Lung (tissue), 17 donors: ENCODE measurements at places on chromosomes 2 and 18. TPM values are rescaled to one million over a fixed set of nuclear protein-coding genes. Genes with fewer than 3 reads are reported as not detected.
A peak's percentile ranks its signal among the peaks of the same experiment; 100 is the strongest.

The BIN1 gene
- polyA plus RNA-seq = 36.2 TPM

The SCYGR8 gene
- not detected for polyA plus RNA-seq

The NEB gene
- 1.2 TPM for polyA plus RNA-seq

The NCK2 gene
- 35.6 TPM for polyA plus RNA-seq

The SULT6B1 gene
- polyA plus RNA-seq = not detected

GRCh38 chr2:101803128-101803527, 105.6 kb downstream of the MAP4K4 start:
- DNase-seq = no peak
- H3K27me3 ChIP-seq = no peaks in the 10 kb centered on the region
- no peaks in the 10 kb centered on the region for H3K36me3 ChIP-seq
- H3K4me3 ChIP-seq = no peak overlapping the region
- H3K4me1 ChIP-seq = peaks cover 28% of the 10 kb centered on the region
- H3K27ac ChIP-seq = no peak overlapping the region

GRCh38 chr2:152405206-152406118, 70.5 kb downstream of the FMNL2 start:
- no peak overlapping the region for H3K4me3 ChIP-seq
- no peaks in the 10 kb centered on the region for H3K36me3 ChIP-seq
- peak overlapping the region; percentile 43 for H3K27ac ChIP-seq
- H3K27me3 ChIP-seq = no peaks in the 10 kb centered on the region
- no peak for DNase-seq

- no peaks in the 10 kb centered on the region for H3K36me3 ChIP-seq
- peak; percentile 68 for DNase-seq
- H3K27me3 ChIP-seq = no peaks in the 10 kb centered on the region
Measured at GRCh38 chr2:219912491-219912921, 285.1 kb downstream of the SLC4A3 start.

DNA sequence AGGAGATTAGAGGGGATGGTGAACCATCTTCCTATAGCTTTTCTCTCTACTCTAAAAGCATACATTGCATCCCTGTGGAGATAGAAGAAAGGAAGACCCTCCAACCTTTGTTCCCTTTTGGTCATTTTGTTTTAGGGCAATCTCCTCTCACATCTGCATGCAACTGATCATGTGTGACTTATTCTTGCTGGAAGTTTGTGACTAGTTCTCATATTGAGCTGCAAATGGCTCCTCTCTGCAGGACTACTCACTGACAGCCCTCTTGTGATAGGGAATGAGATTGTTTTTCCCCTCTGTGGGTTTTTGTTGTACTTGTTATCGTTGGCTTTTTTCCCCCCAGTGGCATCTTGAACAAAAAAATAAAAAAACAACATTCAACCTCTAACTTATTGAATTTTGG, 416.0 kb upstream of the CNTNAP5 start:
- DNase-seq = no peak
- H3K4me3 ChIP-seq = no peak overlapping the region
- H3K27ac ChIP-seq = no peak overlapping the region
- H3K27me3 ChIP-seq = no peaks in the 10 kb centered on the region
- H3K4me1 ChIP-seq = no peaks in the 10 kb centered on the region

DNA sequence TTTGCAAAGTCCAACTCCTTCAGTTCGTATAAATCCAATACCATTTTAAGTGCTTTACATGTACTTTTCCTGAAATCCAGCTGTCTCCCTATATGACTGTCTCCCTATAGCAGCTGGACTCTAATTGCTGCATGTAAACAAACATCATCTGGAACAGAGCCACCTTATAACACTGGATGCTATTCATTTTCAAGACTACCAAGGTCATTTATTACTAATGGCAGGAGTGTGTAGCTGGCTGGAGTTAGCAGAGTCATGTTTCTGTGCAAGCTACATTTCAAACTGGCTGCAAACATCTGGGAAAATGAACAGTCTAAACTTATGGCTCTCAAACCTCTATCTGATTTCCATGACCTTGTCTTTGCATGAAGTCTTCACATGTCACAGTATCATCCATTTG, 575.2 kb downstream of the PIK3C3 start:
- H3K36me3 ChIP-seq = no peaks in the 10 kb centered on the region
- peak; percentile 71 for DNase-seq
- H3K27ac ChIP-seq = no peak overlapping the region
- H3K4me3 ChIP-seq = no peak overlapping the region
- H3K27me3 ChIP-seq = no peaks in the 10 kb centered on the region

- peaks cover 24% of the 10 kb centered on the region for H3K4me1 ChIP-seq
- no peaks in the 10 kb centered on the region for H3K36me3 ChIP-seq
- H3K27me3 ChIP-seq = no peaks in the 10 kb centered on the region
- DNase-seq = peak; percentile 84
Measured at GRCh38 chr2:24454294-24454693, 36.8 kb upstream of the NCOA1 start.

DNA sequence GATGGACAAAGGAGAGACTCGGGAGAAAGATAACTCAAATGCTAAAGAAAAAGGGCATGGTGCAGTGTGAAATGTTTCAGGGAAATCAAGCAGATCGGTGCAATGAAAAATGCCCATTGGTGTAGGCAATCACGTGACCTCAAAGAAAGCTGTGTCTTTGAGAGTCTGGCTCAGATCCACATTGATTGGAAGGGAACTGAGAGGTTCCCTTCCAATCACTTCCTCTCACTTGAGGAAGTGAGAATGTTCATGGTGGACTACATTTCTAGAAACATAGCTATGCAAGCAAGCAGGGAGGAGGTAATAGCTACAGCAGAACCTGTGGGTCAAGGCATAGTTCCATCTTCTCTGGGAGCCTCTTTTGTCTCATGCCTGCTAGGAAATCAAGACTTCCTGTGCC, 187.4 kb downstream of the LPIN1 start:
- H3K27me3 ChIP-seq = no peaks in the 10 kb centered on the region
- no peak overlapping the region for H3K27ac ChIP-seq
- no peaks in the 10 kb centered on the region for H3K36me3 ChIP-seq
- no peak for DNase-seq

DNA sequence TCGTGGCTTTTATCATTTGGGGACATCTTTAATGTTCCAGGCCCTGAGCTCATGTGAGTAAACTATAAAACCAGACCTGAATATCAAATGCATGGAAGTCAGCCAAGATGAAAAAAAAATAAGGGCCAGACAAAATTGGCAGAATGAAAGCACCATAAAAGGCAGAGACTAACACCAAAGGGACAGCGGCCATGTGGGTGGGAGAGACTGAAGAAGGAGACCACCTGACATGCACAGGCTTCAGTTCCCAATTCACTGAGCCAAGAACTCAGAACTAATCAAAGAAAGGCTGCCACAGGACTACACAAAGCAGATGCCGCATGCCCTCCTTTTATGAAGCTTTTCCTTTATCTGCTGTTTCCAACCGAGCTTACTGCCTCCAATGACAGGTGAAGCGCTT, 267.1 kb downstream of the RAD51AP2 start:
- no peaks in the 10 kb centered on the region for H3K36me3 ChIP-seq
- H3K4me1 ChIP-seq = no peaks in the 10 kb centered on the region
- H3K27ac ChIP-seq = no peak overlapping the region
- no peak overlapping the region for H3K4me3 ChIP-seq
- no peaks in the 10 kb centered on the region for H3K27me3 ChIP-seq

GRCh38 chr2:106358081-106358480, 110.1 kb downstream of the RGPD3 start:
- H3K4me1 ChIP-seq = no peaks in the 10 kb centered on the region
- no peak overlapping the region for H3K4me3 ChIP-seq
- DNase-seq = no peak
- no peaks in the 10 kb centered on the region for H3K27me3 ChIP-seq
